Activated T-helper 17 cell treated with anti-CD3 and anti-CD28 coated beads, Interleukin-2, amount 50 U/mL, for 72 hours (primary cell): ENCODE measurements at places on chromosomes 2 and 18. TPM values are rescaled to one million over a fixed set of nuclear protein-coding genes. Genes with fewer than 3 reads are reported as not detected.

The TMEM17 gene
- 0.22 TPM for total RNA-seq

The CPLX4 gene
- not detected for total RNA-seq

The SSB gene
- total RNA-seq: 39.5 TPM

The NAB1 gene
- 44.7 TPM for total RNA-seq

The C1GALT1C1L gene
- total RNA-seq: not detected

The SLC9A2 gene
- total RNA-seq: not detected
